ENCODE measurements at places on chromosomes 1 and 21. TPM values are rescaled to one million over a fixed set of nuclear protein-coding genes. Genes with fewer than 3 reads are reported as not detected.

- H3K27ac ChIP-seq, result no peak overlapping the region
- no peaks in the 10 kb centered on the region for H3K27me3 ChIP-seq
- no peaks in the 10 kb centered on the region for H3K36me3 ChIP-seq
These were observed 169.1 kb downstream of the CDC7 start for GRCh38 chr1:91669584-91670350.

- no peaks in the 10 kb centered on the region for H3K36me3 ChIP-seq
- H3K27ac ChIP-seq, result no peak overlapping the region
- DNase-seq, result no peak
- H3K4me1 ChIP-seq, result no peaks in the 10 kb centered on the region
These were observed 430.1 kb upstream of the CAMK1G start for GRCh38 chr1:209153411-209153810.

GRCh38 chr1:235073968-235074522 is 54.6 kb downstream of the TOMM20 start:
- peak; percentile 36 for DNase-seq
- H3K4me3 ChIP-seq, result no peak overlapping the region
- no peaks in the 10 kb centered on the region for H3K36me3 ChIP-seq
- no peaks in the 10 kb centered on the region for H3K27me3 ChIP-seq

GRCh38 chr1:10735563-10736305 is 60.7 kb downstream of the CASZ1 start:
- no peak overlapping the region for H3K27ac ChIP-seq
- no peak for DNase-seq
- no peak overlapping the region for H3K4me3 ChIP-seq

Gene PRR9
- not detected for total RNA-seq
